HuH-7 (cell line): ENCODE measurements at places on chromosomes 13 and 19.

GRCh38 chr13:102392481-102393209 is 9.2 kb downstream of the FGF14 start:
- DNase-seq: no peak

- DNase-seq: no peak
These were observed 48.1 kb downstream of the ZC3H13 start for GRCh38 chr13:46004491-46004890.

DNA sequence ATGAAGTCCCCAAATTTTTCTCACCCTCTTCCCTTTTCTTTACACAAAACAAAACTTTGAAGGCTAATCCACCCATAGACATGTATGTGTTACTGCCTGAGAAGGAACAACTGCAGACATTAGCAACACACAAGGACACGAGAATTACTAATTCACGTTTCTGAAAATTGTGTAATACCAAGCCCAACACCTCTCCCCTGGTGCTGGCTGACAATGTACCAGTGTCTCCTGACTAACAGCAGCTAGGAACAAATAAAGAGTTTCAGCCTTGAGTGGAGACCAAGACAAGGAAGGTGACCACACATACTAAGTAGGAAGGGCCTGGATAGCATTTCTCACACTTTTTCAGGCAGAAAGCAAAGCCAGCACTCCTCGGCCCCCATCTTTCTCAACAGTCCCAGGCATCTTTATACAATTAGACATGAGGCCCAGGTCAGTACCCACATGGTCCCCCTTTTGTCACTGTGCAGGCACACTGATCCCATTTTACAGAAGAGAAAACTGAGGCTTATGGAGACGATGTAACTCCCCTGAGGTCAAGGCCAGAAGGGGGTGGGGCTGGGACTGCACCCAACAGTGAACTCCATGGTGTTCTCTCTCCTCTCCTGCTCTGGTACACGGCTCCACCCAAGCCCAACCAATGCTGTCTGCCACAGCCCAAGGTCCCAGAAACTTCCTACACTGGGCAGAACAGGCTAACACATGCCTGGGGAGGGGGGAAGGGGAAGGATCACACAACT is 8.7 kb downstream of the BRD4 start:
- DNase-seq: no peak

DNA sequence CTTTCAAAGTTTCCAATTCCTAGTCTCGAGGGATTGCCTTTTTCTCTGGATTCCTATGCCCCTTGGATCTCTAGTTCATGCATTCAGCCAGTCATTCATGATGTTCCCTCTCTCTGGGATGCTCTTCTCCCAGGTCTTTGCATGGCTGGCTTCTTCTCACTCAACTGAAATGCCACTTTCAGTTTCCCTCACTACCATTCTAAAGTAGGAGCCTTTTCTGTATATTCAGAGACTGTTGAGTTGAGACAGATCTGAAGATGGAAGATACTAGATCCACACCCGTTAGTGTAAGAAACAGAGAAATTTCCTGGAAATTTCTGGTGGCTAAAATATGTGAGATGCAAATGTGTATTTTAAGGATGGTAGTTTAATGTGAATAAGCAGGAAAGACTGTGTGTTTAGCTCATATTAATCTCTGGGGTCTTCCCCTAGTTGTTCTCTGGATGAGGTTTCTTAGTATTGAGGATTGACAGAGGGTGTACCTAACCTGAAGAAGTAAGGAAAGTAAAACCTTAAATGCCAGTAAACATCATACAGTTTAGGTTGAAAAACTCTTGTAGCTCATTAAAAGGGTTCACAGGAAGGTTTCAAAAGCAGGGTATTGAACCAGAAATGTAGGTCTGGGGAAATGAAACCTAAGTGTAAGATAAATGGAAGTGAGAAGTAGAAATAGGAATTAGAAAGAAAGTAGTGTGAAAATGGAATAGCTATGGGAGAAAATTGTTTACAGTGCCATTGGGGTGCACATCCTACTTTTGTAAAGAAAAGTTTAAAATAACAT is 331.3 kb downstream of the NDFIP2 start:
- no peak for DNase-seq

DNA sequence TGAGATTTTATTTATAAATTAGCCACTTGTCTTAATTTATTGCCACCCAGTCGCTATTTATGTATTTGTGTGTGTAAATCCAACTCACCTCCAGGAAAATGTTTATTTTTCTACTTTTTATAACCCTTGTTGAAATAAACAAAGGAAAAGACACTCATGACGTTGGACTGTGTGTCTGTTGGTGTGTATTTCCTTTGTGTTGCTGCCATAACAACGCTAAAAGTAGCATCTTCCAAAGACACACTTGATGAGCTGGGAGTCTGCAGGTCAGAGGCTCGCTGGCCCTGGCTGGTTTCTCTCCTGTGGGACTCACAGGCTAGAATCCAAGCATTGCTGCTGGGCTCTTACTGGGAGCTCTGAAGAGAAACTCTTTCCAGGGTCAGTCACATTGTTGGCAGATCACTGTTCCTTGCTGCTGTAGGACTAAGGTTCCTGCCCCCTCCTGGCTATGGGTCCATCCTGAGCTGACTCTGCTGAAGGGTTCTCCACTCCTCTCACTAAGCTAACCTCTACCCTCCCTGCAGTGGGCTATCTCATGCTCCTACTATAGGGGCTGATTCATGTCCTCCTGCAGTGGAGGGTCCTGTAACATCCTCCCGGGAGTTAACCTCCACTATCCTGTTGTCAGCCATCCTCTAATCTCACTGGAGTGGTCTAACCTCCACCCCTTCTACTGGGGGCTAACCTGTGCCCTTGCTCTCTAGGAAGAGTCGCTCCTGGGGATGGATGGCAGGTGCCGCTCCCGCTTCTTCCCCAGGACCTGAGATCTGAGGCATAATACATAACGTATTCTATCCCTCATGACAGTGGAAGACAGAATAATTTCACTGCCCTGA is 2.1 kb downstream of the IFNL2 start:
- no peak for DNase-seq

DNA sequence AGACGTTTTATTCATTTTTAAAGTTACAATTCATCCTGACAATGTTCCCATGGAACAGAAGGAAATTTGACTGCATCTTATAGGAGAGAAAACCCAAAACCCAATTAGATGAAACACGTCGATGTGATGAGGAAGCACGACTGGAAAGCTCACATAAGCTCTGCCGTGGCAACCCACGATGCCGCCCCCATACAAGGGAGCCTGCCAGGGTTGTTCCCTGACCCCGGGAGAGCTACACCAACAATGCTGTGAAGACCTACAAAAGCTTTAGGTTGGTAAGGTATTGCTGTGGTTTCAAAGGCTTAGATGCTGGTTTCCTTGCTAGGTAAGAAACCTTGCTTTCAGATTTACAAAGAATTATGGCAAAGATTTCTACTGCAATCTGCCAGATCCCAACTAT is 393.1 kb downstream of the KLF12 start:
- no peak for DNase-seq

- DNase-seq: no peak
These were observed 123.6 kb upstream of the MAB21L1 start for GRCh38 chr13:35600137-35600536.

DNA sequence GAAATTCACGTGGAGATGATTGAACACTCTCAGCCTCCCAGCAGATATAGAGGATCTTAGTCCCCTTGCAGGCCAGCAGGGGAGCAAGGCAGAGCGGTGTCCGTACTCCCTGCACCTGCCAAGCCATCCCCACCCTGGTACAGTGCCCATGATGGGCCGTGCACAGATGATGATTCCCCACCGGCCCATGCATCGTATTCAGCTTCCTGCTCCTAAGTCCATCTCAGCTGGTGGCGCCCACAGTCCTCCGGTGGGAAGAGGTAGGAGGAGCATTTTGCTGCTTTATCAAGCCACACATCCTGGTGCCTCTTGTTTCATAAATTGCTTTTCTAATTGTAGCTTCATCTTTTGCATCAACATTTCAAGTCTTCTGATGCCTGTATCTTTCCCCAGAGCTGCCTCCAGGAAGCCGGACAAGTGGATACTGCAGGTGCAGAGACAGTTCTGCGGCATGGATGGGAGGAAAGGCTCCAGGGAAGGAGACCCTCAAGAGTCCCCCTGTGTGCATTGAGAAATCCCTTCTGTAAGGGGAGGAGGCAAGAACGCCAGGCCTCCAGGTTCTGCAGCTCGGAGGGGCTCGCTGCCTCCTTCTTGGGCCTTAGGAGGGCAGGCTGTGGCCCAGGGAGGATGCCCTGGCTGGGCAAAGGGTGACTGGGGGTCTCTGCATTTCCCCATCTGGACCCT is 55.3 kb downstream of the F2RL3 start:
- DNase-seq: no peak
